ENCODE measurements at places on chromosomes 6 and 20.

DNA sequence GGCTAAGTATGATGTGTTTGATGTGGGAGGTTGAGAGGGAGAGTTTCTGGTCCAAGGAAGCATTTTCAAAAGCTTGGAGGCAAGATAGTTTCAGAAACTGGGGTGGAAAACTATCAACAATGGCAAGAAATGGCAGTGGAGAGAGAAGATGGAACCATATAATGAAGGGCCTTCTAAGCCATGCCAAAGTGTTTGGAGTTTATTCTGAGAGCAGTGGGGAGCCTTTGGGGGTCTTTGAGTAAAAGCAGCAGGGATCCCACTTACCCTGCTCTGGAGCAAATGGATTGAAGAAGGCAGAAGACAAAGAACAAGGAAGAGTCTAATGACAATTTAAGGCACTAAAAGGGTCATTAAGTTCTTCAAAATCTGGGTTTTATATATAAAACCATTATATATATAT is 538.9 kb downstream of the UTRN start:
- DNase-seq = no peak

DNA sequence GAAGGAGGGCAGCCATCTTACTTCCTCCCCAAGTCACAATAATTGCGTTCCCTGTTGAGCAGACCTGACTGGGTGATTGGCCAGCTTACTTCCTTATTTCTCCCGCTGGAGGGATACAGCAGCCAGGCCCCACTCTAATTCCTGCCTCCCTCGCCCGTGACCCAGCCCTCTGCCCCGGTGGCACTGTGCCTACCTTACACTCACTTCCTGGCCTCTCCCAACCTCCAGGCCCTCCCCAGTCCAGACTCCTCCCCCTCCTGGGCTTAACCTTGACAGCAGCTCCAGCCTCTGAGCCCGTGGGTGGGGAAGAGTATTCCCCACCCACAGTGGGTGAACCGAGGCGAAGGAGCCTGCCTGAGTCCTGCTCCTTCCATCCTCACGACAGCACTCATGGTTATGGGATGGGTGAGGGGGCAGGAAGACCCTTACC is 3.0 kb downstream of the BAK1 start:
- no peak for DNase-seq

GRCh38 chr6:79250107-79250514 is 15.6 kb upstream of the HMGN3 start:
- DNase-seq = no peak

- no peak for DNase-seq
Observed at GRCh38 chr6:35080821-35081425, 60.2 kb downstream of the TCP11 start.

- DNase-seq = no peak
Observed at GRCh38 chr6:89611666-89612065, 26.9 kb downstream of the LYRM2 start.

Measured in activated CD4-positive, alpha-beta T cell treated with anti-CD3 and anti-CD28 coated beads, Interleukin-2, amount 50 U/mL, for 1 hour (primary cell).